ENCODE measurements at places on chromosomes 2 and 18. TPM values are rescaled to one million over a fixed set of nuclear protein-coding genes. Genes with fewer than 3 reads are reported as not detected.

- no peak overlapping the region for H3K27ac ChIP-seq
- H3K27me3 ChIP-seq: no peaks in the 10 kb centered on the region
- no peaks in the 10 kb centered on the region for H3K4me1 ChIP-seq
- H3K4me3 ChIP-seq: no peak overlapping the region
- no peaks in the 10 kb centered on the region for H3K36me3 ChIP-seq
- no peak for DNase-seq
These were observed 30.1 kb downstream of the WDFY1 start for GRCh38 chr2:223915071-223915470.

DNA sequence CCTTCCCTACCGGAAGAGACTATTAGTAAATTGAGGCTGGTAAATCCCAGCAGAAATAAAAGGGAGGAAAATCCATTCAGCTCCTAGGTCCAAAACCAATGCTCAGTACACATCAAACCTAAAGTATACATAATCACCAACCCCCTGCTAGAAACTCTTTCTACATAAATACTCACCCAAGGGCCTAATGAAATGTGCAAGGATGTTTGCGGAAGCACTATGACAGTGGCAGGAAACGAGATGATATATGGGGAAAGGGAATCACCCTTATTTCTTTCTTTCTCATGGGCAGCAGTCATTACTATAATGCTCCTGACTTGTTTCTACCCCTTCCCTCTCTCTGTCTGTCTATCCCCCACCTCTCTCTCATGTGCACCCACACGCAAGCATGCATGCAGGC lies 1.3 kb upstream of the SCTR start:
- H3K4me3 ChIP-seq: no peak overlapping the region
- no peak overlapping the region for H3K27ac ChIP-seq
- no peaks in the 10 kb centered on the region for H3K36me3 ChIP-seq
- no peak for DNase-seq
- H3K4me1 ChIP-seq: no peaks in the 10 kb centered on the region

GRCh38 chr2:160911258-160911657 lies 249.0 kb upstream of the TANK start:
- no peak overlapping the region for H3K27ac ChIP-seq
- DNase-seq: no peak
- H3K4me3 ChIP-seq: no peak overlapping the region
- no peaks in the 10 kb centered on the region for H3K36me3 ChIP-seq

DNA sequence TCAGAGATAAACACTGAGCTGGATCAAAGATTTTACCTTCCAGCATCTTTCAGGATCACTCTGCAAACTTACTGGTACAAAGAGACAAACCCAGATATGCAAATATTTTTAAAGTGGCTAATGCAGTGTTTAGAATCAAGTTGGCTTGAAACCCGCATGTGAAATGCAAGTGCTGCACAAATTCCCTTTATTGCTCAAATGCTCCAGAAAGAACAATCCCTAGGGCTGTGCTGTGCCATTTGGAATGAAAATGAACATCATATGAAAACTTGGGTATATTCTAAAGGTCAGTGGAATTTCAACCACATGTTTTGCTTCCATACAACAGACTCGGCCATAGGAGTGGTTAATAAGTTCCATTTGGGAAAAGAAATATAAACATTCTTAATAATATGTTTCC lies 139.1 kb downstream of the VWC2L start:
- H3K4me1 ChIP-seq: no peaks in the 10 kb centered on the region
- DNase-seq: no peak
- no peak overlapping the region for H3K4me3 ChIP-seq
- no peak overlapping the region for H3K27ac ChIP-seq

DNA sequence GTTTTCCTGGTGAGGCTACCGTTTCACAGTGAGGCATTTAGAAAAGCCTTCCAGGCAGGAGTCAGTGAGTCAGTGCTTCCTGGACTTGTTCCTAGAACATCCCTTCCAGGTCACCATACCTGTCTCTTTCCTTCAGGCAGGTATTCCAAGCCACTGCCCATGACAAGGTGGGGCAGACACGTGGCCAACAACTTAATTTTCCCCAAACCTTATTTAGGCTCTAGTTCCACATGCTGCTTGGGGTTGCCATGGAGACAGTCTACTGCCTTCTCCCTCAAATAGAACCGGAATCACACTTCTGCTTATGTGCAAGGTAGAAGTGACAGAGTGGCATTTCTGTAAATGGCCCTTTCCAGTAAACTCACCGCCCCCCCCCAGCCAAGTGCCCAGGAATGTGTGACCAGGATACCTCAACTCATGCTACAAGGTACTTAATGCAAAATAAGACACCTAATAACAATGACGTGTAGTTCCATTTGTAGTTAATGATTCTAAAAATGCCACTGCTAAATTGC lies 258.3 kb downstream of the PRKCE start:
- H3K4me3 ChIP-seq: no peak overlapping the region
- no peaks in the 10 kb centered on the region for H3K36me3 ChIP-seq
- no peaks in the 10 kb centered on the region for H3K27me3 ChIP-seq
- H3K27ac ChIP-seq: no peak overlapping the region

DNA sequence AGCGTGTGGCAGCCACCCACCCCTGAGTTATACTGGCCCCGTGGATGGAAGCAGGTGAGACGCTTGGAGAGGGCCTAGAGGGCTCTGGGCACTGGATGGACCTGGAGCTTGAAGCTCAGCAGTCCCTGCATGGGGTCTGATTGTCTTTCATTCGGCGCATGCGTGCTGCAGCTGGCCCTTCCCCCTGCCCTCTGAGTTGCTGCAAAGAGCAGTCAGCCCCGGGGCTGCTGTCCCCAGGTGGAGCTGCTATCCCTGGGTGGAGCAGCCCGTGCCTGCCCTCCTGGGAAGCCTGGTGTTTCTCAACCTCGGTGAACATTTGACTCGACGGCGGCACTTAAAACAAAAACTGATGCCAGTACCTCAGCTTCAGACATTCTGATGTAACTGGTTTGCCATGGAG lies 29.6 kb downstream of the IGFBP5 start:
- H3K27me3 ChIP-seq: no peaks in the 10 kb centered on the region
- H3K4me1 ChIP-seq: no peaks in the 10 kb centered on the region
- no peak overlapping the region for H3K27ac ChIP-seq
- DNase-seq: no peak

COPS8 gene
- 32.4 TPM for total RNA-seq

LYPD6B gene
- 1.6 TPM for total RNA-seq

EFEMP1 gene
- 155 TPM for total RNA-seq

SRD5A2 gene
- total RNA-seq: not detected
